T-cell (primary cell): ENCODE measurements at places on chromosomes 12 and 14.

GRCh38 chr12:104951759-104952509 is 6.2 kb downstream of the SLC41A2 start:
- DNase-seq, result no peak

DNA sequence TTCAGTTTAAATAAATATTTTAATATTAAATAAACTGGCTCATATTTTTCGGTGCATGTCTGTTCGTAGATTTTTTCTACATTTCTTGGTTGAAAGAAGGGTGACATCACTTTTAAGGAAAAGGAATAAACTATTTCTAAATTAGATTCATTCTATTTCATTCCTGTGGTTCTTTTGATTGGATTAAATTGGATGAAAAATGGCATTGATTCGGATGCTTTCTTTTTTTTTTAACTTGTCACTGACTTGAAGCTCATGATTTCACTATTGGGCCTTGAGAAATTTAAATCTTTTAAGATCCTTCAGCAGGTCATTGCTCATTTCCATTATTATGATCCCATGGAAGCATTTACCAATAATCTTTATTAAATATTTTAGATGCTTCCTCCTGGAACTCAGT is 113.1 kb upstream of the RASSF8 start:
- no peak for DNase-seq

DNA sequence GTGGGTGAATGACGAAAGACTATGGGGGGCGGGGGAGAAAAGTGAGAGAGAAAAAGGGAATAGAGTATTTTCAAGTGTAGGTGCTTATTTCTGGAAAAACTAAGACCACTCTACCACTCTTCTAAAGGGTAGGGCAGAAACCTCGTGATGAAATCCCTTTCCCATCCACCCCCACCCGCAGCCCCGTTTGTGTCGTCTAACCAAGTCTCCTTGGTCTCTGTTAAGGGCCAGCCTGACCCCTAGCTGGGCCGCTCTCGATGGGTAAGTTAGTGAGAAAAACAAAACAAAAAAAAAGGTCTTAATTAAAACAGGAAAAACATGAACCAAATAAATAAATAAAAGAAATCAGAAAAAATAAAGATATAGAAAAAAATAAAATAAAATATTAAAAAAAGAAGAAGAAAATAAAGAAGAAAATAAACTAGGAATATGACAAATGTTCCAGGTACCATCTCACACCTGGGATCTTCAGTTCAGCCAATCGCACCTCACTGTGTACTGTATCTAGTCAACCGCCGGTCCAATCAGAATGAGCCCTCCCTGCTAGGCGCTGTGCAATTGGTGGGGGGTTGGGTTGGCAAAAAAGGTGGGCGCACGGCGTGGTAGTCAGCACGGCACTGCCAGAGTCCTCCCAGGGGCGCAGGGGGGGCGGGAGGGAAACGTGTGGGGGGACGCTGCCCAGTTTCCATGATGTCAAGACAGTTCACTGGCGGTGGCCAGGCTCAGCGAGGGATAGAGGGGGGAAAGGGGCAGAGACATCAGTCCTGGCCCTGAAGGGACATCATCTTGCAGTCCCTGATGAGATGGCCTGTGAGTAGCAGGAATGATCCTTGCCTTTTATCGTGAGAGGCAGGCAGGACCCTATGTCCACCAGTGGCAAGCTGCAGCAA is 9.8 kb upstream of the CDH24 start:
- no peak for DNase-seq

GRCh38 chr12:49733219-49734017 is 7.9 kb upstream of the TMBIM6 start:
- DNase-seq, result no peak
